ENCODE measurements at places on chromosomes 2 and 18.

- no peak for DNase-seq
Observed at GRCh38 chr2:168811696-168812095, 9.3 kb downstream of the NOSTRIN start.

GRCh38 chr2:52919673-52920072 lies 847.9 kb upstream of the CHAC2 start:
- DNase-seq: no peak

- DNase-seq: no peak
Observed at GRCh38 chr2:101740555-101740964, 43.1 kb downstream of the MAP4K4 start.

GRCh38 chr2:96649342-96649741 lies 6.8 kb downstream of the FER1L5 start:
- DNase-seq: no peak

- no peak for DNase-seq
Observed at GRCh38 chr18:1078301-1078700, 173.6 kb downstream of the ADCYAP1 start.

All from neural progenitor cell (in vitro differentiated cells).